ENCODE measurements at places on chromosomes 13 and 19.

DNA sequence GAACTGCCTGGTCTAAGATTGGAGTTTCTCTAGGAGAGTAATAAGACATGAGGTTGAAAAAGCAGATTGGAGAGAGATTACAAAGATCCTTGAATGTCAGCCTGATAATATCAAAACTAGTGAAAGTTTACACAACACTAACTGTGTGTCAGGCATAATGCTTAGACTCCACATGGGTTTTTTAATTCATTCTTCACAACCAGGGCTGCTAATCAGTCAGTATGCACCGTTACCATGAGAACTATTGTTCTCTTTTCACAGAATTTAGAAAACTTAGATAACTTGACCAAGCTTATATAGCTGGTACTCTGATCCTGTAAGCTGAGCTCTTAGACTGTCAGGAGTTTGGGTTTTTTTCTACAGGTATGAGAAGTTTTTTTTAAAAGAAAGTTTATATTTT lies 46.6 kb upstream of the TSC22D1 start:
- DNase-seq: no peak

DNA sequence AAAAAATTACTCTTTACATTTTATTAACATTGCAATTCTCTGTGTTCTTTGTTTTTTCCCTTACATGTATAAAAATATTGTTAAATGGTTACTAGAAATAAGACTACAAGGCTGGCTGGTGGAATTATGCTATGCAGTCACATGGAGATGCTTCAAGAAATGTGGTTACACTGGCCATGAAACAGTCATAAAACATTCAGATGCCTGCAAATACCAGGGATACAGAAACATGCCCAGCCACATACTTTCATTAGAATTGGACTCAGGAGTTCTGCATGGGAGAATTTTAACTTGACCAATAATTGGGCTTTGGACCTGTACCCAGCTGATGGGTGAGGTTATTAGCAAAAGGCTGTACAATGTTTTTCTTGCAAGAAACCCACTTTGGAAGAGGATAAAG lies 1407.7 kb upstream of the SLC10A2 start:
- no peak for DNase-seq

GRCh38 chr19:49335784-49336481 lies 727 bp downstream of the CD37 start:
- DNase-seq: no peak

DNA sequence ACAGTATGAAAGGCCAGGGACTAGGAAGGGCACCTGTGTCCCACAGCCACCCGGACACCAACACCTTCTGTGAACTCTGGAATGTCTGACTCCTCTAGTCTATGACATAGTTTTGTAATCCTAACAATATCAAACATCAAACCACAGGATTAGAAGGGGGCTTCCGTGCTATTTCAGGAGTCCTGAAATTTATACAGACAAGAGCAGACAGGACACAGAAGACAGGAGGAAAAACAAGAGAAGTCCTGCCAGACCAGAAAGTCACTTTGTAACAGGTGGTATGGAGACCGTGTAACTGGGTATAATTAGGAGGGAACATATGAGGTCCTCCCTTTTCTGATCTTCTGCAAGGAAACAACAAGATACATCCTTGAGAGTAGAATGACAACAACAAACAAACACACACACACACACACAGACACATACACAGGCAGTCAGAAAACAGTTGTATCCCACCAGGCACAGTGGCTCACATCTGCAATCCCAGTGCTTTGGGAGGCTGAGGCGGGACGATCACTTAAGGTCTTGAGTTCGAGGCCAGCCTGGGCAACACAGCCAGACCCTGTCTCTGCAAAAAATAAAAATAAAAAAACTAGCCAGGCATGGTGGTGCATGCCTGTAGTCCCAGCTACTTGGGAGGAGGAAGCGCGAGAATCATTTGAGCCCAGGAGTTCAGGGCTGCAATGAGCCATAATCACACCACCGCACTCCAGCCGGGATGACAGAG lies 13.1 kb downstream of the INSR start:
- DNase-seq: no peak

DNA sequence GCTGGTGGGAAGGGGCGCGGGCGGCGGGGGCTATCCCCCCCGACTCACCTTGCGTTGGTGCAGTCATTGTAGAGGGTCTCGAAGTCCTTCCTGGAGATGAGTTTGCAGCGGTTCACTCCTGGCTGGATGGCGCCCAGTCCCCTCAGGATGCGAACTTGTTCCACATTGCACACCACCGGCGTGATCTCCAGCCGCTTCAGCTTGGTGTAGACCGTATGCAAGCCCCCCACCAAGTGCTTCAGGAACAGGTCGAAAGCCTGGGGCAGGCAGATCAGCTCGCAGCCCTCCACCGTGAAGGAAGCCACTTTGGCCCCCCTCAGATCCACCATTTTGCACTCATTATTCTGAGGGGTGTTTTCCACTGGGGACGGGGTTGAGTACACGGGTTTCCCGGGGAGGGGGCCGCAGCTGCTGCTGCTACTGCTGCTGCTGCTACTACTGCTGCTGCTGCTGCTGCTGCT lies 1.1 kb downstream of the DACH1 start:
- DNase-seq: no peak

GRCh38 chr19:17357078-17357666 lies 19.8 kb downstream of the GTPBP3 start:
- no peak for DNase-seq

GRCh38 chr13:92390217-92390616 lies 836.4 kb upstream of the GPC6 start:
- DNase-seq: peak; percentile 2

GRCh38 chr19:56633021-56633420 lies 9.9 kb upstream of the SMIM17 start:
- no peak for DNase-seq

DNA sequence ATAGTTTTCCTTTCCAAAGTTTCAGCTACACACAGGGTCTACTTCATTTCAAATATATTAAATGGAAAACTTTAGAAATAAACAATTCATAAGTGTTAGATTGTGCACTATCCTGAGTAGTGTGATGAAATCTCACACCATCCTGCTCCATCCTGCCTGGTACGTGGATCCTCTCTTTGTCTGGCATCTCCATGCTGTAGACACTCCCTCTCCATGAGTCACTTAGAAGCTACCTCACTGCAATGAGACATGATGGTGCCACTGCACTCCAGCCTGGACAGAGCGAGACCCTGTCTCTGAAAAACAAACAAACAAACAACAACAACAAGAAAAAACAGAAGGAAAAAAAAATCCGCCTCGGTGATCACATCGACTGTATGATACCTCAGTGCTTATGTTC lies 191.8 kb downstream of the PCCA start:
- no peak for DNase-seq

- no peak for DNase-seq
Observed at GRCh38 chr13:33213024-33213768, 72.4 kb downstream of the STARD13 start.

DNA sequence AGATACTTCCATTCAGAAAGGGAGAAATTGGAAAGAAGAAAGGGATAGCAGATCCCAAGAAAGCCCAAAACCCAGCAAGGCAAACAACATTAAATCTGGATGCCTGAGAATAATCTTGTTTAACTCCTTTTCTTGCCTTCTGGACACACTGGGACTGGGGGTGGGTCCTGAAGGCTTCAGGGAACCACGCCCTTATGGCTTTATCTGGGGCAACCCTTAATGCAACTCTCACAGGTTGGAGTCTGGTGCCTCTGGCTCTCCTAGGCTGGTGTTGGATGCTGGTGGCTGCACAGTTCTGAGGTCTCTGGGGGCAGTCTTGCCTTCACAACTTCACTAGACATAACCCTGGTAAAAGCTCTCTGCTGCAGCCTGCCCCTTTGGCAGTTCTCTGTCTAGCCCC lies 27.9 kb downstream of the PAN3 start:
- DNase-seq: no peak

GRCh38 chr19:343451-343931 lies 1.1 kb downstream of the MIER2 start:
- DNase-seq: no peak

DNA sequence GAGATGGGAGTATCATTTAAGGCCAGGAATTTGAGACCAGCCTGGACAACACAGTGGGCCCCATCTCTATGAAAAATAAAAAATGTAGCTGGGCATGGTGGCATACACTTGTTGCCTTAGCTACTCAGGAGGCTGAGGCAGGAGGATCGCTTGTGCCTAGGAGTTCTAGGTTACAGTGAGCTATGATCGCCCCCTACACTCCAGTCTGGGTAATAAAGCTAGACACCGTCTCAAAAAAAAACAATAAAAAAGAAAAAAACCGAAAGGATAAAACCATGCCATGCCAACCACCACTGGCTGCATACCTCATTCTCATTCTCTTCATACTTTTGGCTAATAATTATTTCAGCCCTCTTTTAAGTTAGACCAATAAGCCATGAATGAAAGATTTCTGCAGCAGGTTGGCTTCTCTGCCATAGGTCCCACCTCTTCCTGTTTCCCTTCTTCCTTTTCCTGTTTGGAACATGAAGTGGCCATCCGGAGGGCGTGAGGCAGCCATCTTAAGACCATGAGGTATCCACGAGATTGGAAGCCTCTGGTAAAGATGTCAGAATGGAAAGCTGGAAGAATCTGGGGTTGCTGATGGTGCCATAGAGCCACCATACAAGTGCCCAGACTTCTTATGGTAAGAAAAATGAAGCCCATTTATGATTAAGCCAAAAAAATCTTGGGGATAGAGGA lies 171.3 kb downstream of the CACNA1A start:
- no peak for DNase-seq

DNA sequence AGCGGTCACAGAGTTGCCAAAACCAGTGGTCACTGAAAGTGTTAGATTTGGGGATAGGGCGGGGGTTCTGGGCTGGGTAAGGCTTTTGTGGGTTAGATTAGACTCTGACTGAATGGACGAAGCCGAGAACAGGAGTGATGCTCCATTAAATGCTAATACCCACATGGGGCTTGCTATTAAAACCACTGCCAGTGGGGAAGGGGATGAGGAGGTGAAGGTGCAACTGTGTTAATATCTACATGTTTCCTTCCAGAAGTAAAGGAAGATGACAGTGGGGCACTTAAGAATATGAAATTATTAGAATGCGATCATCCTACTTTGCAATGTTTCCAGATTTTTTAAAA lies 573 bp upstream of the ZNF614 start:
- DNase-seq: no peak

- DNase-seq: no peak
Observed at GRCh38 chr13:71603255-71603654, 263.7 kb downstream of the DACH1 start.

DNA sequence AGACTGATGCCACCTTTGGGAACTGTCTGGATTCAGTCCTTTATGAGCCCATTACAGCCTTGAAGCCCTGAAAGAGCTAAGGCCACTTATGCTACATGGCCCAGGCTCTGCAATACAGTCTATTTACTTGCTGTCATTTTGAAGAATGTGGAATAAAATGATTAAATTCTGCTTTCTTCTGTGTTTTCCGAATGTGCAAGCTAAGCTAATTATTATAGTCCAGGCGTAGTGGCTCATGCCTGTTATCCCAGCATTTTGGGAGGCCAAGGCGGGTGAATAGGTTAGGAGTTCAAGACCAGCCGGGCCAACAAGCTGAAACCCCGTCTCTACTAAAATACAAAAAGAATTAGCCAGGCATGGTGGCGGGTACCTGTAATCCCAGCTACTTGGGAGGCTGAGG lies 142.5 kb downstream of the TEX29 start:
- no peak for DNase-seq

GRCh38 chr13:102960959-102961358 lies 105.3 kb downstream of the SLC10A2 start:
- no peak for DNase-seq
